CD4-positive, alpha-beta T cell treated with Interleukin-12 subunit alpha and Interleukin-12 subunit beta, for 1 hour (primary cell): ENCODE measurements at places on chromosomes 12 and 14.
A peak's percentile ranks its signal among the peaks of the same experiment; 100 is the strongest.

DNA sequence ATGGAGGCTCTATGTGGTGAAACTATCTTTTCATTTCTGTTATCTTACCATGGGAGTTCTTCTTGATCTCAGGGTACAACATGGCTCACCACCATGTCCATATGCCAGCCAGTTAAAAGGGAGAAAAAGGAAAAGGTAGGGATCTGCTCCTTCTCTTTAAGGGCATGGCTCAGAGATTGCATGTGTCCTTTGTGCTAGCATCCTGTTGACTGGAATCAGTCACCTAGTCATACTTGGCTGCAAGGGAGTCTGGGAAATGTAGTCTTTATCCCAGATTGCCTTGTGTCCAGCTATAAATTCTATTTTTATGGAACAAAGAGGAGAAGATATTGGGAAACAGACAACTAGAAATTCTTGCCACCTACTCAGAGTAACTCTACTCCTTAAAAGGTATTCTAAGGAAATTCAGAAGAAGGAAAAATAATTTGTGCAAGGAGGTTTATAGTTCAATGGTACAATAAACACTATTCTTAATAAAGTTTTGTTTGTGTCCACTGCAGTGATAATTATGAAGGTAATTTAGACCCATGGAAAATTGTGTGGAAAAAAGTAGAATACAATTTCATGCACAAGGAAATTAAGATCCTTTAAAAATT lies 86.4 kb upstream of the RPH3A start:
- DNase-seq: no peak

DNA sequence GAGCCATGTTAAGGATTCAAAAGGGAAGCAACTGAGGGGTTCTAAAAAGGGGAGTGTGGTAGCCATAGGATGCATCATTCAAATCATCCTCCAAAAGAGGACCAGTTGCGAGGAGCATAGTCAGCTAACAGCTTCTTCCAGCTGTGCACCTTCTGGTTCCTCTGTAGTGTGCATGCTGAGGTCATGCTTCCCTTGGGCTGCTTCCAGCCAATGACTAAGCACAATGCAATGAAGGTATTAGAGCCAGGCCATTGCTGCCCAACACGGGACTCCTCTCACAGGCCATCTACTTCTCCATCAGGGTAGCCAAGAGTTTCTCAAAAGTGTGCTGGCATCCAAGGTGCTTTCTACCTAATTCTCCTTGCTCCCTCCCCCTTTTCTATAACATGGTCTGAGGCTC lies 69.2 kb upstream of the ARID2 start:
- DNase-seq: no peak

- no peak for DNase-seq
Observed at GRCh38 chr14:100790502-100791347, 35.2 kb upstream of the MEG3 start.

DNA sequence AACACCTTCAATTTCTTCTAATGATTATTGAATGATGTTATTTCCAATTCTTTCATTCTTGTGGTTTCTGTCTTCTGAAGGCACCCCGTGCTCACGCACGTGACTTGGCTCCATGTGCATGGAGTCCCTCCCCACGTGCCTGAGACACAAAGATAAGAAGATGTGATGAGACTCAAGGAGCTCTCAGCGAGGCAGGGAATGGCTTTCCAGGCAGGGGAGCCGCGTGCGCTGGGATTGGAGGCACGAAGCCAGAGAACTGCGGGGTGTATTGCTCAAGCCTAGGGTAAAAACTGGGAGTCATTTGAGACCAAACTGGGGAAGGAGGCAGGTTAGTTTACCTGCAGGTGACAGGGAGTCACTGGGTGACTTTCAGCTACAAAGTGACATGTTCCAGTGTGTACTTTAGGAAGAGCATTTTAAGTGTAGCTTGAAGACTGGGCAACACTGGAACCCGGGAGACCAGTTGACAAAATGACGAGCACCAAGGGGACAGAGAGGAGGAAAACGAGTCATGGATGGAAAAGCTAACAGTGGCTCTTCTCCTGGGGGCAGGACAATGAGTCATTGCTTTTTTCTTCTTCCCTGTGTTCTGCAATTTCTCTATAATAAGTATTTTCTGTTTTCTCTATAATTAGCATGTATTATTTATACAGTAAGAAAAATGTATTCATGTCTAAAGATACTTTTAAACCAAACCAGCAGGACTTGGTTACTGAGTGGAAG lies 311.7 kb upstream of the FKBP4 start:
- DNase-seq: no peak

- DNase-seq: no peak
Observed at GRCh38 chr12:29544428-29545101, 47.1 kb upstream of the OVCH1 start.

- DNase-seq: no peak
Observed at GRCh38 chr12:102950950-102951619, 6.4 kb upstream of the ASCL1 start.

DNA sequence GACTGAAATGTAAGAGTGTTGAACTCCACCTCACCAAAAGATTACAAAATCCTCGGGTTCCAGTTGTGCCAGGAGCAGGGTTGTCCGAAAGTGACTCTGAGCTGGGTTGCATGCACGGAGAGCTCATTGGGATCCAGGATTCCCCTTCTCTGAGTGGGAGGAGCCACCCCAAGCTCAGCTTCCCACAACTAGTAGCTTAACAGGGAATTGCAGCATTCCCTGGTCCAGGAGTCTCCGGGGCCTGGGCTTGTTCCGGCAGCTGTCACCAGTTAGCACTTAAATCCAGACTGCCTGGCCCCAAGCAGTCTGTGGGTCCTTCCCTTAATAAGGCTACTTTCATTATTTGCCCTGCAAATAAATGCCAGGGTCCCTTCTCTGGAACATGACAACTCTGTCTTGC lies 50.1 kb downstream of the CD9 start:
- DNase-seq: no peak

DNA sequence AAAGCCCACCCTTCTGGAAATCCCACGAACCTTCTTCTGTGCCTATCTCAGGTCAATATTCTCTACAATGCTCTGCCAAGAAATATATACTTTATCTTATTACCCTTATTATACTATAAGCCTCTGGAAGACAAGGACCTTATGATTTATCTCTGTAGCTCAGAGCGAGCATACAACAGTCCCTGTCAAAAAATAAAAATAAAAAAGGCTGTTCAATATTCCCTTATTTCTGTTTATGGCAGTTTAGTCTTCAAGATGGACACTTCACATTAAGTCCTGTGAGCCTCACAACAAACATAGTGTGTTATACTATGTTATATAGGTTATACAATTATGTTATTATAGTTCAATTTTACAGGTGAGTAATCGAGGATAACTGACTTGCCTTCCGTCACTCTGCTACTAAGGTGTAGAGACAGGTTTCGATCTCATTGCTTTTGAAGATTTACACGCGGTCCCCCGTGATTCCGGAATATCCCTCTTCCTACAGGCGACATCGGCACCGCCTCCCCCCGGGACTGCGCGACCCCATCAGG lies 562 bp downstream of the EAPP start:
- DNase-seq: no peak

- no peak for DNase-seq
Observed at GRCh38 chr12:106042037-106042436, 96.7 kb downstream of the NUAK1 start.

- DNase-seq: no peak
Observed at GRCh38 chr12:70960484-70960883, 39.9 kb upstream of the PTPRR start.

DNA sequence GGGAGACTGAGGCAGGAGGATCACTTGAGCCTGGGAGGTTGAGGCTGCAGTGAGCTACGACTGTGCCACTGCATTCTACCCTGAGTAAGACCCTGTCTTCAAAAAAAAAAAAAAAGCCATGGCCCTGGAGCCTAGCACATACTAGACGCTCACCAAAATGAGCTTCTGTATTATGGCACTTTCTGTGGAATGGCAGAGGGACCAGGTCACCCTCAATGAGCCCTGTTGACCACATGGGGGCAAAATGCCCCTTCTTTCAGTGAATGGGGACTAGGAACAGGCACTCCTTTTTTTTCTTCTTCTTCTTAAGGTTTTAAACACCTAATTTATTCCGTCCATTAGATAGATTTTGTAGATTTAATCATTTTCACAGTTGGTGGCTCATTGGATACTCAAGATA lies 50.5 kb downstream of the FAM222A start:
- no peak for DNase-seq

DNA sequence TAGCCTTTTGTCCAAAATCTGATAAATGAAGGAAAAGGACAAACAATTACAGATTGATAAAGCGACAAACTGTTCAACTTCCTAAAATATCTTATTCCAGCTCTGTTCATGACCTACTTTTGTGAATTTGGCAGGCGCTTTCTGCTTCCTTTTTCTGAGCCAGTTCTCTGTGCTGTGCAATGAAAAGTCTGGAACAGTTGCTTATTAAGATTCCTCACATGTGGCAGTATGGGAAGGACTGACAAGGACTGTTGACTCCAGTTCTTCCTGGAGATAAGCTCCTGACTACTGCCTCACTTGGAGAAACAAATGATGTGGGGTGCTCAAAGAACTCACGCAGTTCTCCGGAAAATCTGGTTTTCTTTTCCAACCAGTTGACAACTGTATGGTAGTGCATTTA lies 58.3 kb upstream of the ANP32D start:
- no peak for DNase-seq

DNA sequence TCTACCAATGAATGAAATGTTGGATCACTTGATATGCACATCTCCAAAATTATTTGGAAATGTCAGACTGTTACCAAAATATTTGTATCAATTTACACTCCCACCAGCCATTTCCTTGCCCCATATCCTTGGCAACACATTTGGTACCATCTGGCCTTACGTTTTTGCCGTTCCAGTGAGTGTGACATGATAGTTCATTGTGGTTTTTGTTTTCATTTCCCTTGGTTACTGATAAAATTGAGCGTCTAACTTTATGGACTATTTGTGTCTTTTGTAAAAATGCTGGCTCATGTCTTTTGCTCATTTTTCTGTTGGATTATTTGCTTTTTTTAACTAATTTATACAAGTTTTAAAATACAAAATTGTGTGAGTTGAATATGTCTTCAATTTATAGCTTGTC lies 11.0 kb downstream of the KLHDC1 start:
- no peak for DNase-seq

- no peak for DNase-seq
Observed at GRCh38 chr12:83538361-83538965, 851.8 kb downstream of the TMTC2 start.

DNA sequence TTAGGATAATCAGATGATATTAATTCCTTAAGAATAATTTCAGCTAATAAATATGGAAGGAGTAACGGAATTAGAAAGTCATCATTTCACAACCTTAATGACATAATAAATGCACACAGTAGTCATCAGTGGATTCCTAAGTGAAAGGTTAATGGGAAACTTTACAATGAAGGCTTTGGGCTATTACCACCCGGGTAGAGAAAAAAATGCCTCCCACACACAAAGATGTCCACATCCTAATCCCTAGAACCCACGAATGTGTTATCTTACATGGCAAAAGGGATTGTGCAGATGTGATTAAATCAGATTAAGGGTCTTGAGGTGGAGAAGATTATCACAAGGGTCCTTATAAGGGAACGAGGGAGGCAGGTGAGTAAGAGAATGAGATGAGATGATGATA lies 5.6 kb downstream of the TMED10 start:
- no peak for DNase-seq

- peak; percentile 55 for DNase-seq
Observed at GRCh38 chr12:22459838-22460490, 84.4 kb downstream of the C2CD5 start.

GRCh38 chr12:11561411-11561810 lies 88.1 kb upstream of the ETV6 start:
- DNase-seq: no peak

GRCh38 chr12:107031061-107031460 lies 44.1 kb upstream of the MTERF2 start:
- DNase-seq: no peak

- no peak for DNase-seq
Observed at GRCh38 chr12:42486407-42486806, 103.1 kb downstream of the PRICKLE1 start.

DNA sequence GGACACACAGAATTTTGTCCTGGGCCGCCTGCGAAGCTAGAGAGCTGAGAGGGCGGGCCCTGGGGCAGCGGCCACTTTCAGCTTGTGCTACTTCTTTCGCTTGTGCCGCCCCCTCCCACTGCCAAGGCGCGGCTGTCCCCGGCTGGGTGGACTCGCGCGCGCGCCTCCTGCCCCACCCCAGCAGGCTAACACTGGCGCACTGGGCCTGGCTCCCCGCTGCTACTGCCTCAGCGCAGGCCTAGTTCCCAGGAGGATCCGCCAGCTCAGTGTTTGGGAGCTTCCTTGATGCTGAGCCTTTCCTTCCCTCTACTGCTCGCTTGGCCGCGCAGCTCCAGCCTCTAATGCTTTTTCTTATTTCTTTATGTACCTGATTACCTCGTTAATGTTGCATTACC lies 27.4 kb upstream of the METAP2 start:
- no peak for DNase-seq

- no peak for DNase-seq
Observed at GRCh38 chr12:3431686-3432085, 59.3 kb upstream of the PRMT8 start.
